ENCODE measurements at places on chromosomes 5 and 9.

DNA sequence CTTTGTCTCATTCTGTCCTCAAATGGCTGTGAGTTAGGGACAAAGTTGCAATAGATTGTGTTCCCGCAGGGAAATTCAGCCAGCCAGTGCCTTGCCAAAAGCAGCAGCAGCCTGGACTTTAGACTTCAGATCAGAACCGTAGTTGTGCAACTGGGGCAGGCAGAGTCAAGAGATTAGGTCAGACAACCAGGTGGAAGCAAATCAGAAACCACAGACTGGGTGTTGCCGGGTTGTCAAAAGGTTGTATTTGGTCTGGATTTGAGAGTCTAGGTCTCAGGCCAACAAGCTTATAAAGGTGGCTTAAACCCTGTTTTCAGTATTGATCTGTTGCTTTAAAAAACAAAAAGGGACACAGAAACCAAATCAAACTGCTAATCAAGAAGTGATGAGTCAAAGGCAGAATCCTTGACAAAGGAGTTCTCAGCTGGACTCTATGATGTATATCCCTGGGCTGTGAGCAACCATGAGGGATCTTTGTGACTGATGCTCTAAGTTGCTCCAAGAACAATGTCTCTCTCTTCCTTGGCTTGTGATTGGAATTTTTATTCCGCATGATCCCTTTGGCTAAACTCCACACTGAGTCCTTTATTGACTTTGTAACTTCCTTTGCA lies 20.9 kb downstream of the RFK start:
- DNase-seq = peak; percentile 78

GRCh38 chr5:95858023-95858461 lies 35.5 kb upstream of the GLRX start:
- no peak for DNase-seq

GRCh38 chr9:133205996-133206931 lies 2.8 kb downstream of the OBP2B start:
- no peak for DNase-seq

DNA sequence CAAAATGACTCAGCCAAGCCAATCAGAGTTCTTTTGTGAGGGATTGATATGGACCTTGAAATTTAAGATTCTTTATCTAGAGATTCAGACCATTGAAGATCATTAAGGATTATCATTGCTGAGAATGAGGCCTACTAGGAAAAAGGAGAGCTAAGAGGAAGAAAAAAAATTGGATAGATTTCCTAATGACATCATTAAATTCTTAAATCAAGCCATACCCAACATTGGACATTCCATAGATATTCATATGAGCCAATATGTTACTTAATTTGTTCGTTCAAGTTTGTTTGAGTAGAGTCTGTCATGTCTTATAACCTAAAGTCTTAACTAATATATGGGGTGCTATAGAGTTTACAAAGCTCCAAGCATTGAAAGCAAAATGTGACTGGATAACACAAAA lies 727.9 kb upstream of the SEMA6A start:
- DNase-seq = no peak

DNA sequence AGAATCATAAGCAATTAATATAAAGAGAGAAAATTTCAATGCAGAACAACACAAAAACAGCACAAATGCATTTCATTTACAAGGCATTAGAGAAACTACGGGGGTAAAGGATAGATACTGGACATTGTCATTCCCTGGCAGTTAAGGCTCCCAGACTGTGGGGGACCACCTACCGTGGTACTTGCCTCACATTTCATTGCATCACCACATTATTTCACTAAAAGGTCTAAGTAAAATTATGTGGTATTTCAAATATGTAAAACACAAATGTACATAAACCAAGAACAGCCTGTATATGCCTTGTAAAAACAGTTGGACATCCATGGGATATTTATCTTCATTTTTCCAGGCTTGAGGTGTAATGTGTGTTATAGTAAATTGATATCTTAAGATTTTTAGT lies 571.2 kb upstream of the ZNF462 start:
- DNase-seq = no peak

DNA sequence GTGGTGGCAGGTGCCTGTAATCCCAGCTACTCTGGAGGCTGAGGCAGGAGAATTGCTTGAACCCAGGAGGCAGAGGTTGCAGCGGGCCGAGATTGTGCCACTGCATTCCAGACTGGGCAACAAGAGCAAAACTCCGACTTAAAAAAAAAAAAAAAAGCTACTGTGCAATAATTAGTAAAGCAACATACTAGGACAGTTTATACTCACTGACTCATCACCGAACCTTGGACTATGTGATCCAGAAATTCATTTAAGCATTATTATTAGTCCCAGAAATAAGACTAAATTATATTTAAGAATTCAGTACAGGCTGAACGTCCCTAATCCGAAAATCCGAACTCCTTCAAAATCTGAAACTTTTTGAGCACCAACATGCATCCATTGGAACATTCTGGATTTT lies 37.8 kb downstream of the GOLPH3 start:
- DNase-seq = no peak

- DNase-seq = no peak
Observed at GRCh38 chr9:112174222-112174964, 704 bp downstream of the SUSD1 start.

Measured in forelimb muscle (tissue), 1 donor.